Immature natural killer cell (primary cell): ENCODE measurements at places on chromosomes 2 and 18. TPM values are rescaled to one million over a fixed set of nuclear protein-coding genes. Genes with fewer than 3 reads are reported as not detected.

- DNase-seq: no peak
Observed at GRCh38 chr2:218963601-218964000, 4.1 kb downstream of the CDK5R2 start.

DNA sequence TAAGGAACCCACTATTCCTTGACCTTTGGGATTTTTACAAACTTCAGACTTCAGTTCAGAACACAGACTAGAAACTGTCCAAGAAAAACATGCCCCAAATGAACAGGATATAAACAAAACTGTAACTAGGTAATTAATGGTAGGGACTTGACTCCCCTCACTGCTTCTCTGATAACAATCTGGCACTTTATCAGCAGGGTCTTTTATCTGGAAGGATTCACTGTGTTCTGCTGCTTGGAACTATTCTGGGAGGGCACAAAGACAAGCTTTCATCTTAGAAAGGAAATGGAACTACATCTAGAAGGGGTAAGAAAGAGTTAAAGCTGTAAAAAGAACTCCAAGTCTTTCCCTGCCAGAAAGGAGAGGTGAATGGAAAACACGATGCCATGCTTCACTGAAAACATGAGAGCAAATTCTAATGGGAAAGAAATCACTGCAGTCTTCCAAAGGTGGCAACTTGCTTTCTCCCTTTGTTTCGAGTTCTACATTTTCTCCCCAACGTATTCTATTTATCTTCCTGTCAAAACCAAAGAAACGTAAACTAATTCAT lies 181.2 kb downstream of the THADA start:
- no peak for DNase-seq

GRCh38 chr18:36601316-36601715 lies 227.5 kb downstream of the TPGS2 start:
- no peak for DNase-seq

- no peak for DNase-seq
Observed at GRCh38 chr2:215356334-215356947, 44.6 kb downstream of the ATIC start.

DNA sequence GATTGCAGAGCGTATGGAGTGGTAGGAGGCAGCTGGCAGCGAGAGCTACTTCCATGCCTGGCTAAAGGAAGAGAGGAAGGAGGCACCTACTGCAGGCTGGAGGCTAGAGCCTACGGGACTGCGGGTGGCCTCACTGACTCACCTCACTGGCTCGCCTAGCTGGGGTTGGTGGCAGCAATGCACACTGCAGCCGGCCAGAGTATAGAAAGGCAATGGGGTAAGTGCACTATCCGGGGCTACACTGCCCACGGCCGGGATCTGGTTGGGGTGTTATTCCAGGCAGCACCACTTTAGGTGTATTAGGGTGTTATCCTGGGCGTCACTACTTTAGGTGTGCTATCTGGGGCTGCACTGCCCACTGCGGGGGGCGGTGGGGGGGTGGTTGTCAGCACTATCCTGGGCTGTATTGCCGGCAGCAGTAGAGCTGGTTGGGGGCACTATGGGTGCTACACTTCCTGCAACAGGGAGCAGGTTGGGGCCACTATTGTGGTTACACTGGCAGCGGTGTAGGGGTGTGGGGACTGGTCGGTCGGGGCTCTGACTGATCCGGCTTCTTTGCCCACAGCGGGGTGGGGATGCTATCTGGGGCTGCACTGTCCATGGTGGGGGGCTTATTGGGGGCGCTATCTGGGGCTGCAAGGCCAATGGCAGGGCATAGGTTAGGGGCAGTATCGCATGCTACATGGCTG lies 33.3 kb upstream of the ANKRD62 start:
- DNase-seq: no peak

GRCh38 chr2:37500031-37500430 lies 155.6 kb downstream of the QPCT start:
- no peak for DNase-seq

- DNase-seq: no peak
Observed at GRCh38 chr2:26647981-26648380, 6.8 kb upstream of the CIB4 start.

DNA sequence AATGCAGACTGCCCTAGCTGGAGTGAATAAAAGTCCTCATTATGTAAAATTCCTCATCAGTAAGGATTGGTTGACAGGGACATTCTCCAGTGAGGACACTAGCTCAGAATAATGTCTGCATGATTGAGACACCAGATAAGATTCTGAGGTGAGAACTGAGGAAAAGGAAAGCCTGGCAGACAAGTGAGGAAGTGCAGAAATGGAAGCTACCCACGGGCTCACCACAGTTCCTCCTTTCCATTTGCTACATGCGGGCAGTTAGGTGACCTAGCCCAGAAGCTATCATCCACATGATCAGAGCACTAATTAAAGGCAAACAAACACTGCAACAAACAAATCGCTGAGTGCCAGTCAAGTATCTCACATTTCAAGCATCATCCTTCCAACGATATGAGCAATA lies 27.7 kb downstream of the NETO1 start:
- DNase-seq: no peak

DNA sequence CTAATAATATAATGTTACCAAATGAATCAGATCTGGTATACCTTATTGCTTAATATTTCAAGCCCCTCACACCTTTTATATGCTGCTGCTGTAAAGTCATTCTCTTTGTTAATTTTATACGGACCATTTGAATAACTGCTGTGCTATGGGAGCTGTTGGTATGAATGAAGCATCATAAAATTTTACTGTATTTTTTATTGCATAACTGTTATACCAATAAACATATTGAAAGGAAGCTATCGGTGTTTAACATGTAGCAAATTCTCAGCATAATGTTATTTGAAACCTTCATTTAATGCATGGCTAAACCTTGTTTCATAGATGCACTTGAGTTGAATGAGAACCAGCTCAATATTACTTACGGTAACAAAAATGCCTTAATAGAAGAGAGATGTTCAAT lies 1040.3 kb downstream of the SOCS6 start:
- DNase-seq: no peak

The COL4A3 gene
- not detected for polyA plus RNA-seq

The CFAP65 gene
- polyA plus RNA-seq: not detected

The SNTG2 gene
- not detected for polyA plus RNA-seq
